ENCODE measurements at places on chromosomes 1 and 21.
A peak's percentile ranks its signal among the peaks of the same experiment; 100 is the strongest.

GRCh38 chr1:17276568-17276967 lies 27.7 kb downstream of the PADI3 start:
- no peak for DNase-seq

GRCh38 chr1:17001760-17002523 lies 9.8 kb downstream of the ATP13A2 start:
- DNase-seq, result no peak

- DNase-seq, result peak; percentile 6
These were observed 416.9 kb downstream of the PTPRU start for GRCh38 chr1:29653034-29653810.

DNA sequence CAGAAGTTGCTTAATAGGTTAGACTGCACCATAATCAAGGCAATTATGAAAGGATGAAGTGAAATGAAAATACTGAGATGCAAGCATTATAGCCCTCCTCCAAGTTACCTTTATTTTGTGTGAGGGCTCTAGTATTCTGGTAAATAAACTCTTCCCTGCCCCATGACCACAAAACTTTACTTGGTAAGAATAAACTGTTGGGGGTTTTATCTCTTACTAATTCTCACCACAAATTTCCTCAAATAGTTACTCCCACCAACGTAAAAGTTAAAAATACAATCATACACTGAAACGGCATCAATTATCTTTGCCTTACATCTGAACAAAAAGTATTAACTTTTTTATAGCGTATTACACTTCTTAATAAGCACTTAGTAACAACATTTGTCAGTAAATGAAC lies 29.5 kb downstream of the C21orf91 start:
- DNase-seq, result no peak

GRCh38 chr1:43388613-43389012 lies 987 bp downstream of the MED8 start:
- DNase-seq, result no peak

GRCh38 chr1:209747580-209748262 lies 8.1 kb upstream of the TRAF3IP3 start:
- peak; percentile 81 for DNase-seq

- DNase-seq, result no peak
These were observed 506.5 kb downstream of the SMYD3 start for GRCh38 chr1:246000638-246001015.

- no peak for DNase-seq
These were observed 20.5 kb downstream of the MX1 start for GRCh38 chr21:41446586-41446985.

GRCh38 chr1:168386949-168387586 lies 106.4 kb downstream of the TBX19 start:
- DNase-seq, result peak; percentile 60

GRCh38 chr1:78370779-78371482 lies 119.8 kb upstream of the PTGFR start:
- DNase-seq, result no peak

- peak; percentile 50 for DNase-seq
These were observed 1.6 kb downstream of the KCNE1 start for GRCh38 chr21:34510148-34511142.

- DNase-seq, result no peak
These were observed 35.0 kb upstream of the HUNK start for GRCh38 chr21:31837618-31838390.

DNA sequence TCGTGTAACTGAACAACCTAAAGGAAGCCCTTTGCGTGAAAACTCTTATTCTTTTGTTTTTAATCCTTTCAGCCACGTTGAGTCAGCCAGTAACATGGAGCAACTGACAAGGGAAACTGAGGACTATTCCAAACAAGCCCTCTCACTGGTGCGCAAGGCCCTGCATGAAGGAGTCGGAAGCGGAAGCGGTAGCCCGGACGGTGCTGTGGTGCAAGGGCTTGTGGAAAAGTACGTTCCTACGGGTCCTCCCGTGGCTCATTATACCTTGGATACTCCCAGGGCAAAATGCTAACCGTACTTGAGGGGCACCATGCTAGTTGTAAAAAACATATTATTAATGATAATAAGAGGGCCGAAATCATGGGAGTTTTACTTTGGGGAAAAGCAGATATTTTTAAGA lies 49.4 kb downstream of the LAMC2 start:
- DNase-seq, result no peak

- no peak for DNase-seq
These were observed 107.5 kb downstream of the SPAG17 start for GRCh38 chr1:118077331-118078045.

- DNase-seq, result no peak
These were observed 22.9 kb downstream of the TCP10L start for GRCh38 chr21:32562426-32562825.

- DNase-seq, result no peak
These were observed 92.7 kb downstream of the PLD5 start for GRCh38 chr1:242431786-242432185.

GRCh38 chr21:33266050-33266788 lies at the start of gene IL10RB:
TSS of gene IL10RB (plus strand) at chr21:33266367. CDS start at chr21:33266466, 99 bp downstream.
- peak; percentile 95 for DNase-seq

- DNase-seq, result peak; percentile 21
These were observed 7.4 kb upstream of the EFNA1 start for GRCh38 chr1:155120253-155120652.

DNA sequence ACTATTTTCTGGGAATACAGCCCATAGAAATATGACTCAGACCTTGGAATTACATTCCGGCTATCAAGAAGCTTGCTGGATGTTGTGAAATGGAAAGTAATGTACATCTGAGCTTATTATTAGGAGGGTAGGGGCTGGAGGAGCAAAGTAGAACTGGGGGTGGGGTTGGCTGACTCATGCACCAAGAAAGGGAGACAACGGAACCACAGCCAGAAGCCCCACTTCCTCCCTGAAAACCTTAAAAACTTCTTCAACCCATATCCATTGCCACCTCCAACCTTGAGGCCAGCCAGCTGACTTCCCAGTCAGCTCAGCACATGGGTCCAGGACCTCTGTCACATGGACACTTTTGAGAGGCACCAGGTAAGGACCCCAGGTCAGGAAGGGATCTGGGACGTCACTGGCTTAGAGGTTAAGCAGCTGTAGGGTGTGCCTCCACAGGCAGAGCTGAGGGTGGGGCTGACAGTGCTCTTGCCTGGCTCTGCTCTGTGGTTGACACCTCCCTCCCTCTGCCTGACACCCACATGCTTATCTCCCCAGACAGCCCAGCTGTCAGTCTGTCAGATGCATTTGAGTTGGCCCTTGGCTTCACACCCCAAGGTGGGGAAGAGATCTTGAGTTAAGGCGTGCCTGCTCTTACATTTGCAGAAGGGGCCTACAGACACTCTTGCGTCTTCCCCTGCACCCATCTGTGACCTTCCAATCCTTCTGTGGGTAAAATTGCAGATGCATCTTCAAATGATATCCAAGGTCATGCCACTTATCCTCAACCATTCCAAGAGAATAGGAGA lies 5.7 kb upstream of the ZNF683 start:
- no peak for DNase-seq

- DNase-seq, result no peak
These were observed 4.6 kb downstream of the RCC1 start for GRCh38 chr1:28510273-28510969.

- DNase-seq, result no peak
These were observed 32.8 kb downstream of the RNASEL start for GRCh38 chr1:182556279-182556678.

DNA sequence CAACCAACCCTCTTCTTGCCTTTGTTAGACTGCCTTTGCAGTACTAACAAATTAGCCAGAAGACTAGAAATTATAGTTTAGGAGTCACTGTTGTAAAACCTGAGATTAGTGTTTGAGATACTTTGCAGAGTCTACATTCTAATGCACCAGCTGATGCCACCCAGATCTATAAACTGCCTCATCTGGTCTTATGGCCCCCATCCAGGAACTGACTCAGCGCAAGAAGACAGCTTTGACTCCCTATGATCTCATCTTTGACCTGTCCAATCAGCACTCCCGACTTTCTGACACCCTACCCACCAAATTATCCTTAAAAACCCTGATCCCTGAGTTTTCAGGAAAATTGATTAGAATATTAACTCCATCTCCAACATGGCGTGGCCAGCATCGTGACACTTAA lies 334.6 kb downstream of the RGS7 start:
- no peak for DNase-seq

- no peak for DNase-seq
These were observed 71.0 kb upstream of the ANGPTL1 start for GRCh38 chr1:178941849-178942248.

- DNase-seq, result peak; percentile 78
These were observed 725 bp downstream of the SLC25A33 start for GRCh38 chr1:9539829-9540550.

GRCh38 chr1:53316766-53317581 lies 10.9 kb downstream of the LRP8 start:
- DNase-seq, result peak; percentile 56

DNA sequence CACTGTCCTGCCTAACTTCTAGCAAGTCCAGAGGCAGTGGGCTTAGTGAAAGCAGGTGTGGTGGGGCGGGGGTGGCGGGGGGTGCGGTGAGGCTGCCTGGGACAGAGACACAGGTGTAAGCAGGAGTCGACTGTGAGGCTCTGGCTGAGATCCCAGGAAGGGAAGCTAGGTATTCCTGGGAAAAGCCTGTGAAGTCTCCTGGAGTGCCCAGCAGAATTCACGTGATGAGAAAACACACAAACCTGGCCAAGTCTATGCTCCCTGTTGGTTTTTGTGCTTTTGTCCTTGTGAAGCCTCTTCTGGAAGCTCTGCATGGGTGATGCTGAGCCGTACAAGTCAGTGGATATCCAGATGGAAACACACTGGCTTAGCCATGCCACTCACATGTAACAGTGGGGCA lies 5.3 kb downstream of the GALNT2 start:
- no peak for DNase-seq

DNA sequence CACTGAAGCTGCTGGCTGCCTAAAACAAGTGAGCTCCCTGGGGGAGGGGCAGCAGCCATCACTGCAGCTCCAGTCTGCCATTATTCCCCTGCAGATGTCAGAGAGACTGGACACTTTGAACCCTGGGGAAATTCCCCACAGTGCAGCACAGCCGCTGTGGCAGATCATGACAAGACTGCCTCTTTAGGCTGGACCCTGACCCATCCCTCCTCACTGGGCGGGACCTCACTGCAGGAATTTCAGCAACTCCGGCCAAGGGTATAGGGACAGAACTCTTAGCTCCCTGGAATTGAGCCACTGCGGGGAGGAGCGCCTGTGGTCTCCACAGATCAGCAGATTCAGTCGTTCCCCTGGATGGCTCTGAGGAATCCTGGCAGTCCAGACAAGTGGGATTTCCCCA lies 964.6 kb downstream of the BRINP3 start:
- DNase-seq, result no peak

DNA sequence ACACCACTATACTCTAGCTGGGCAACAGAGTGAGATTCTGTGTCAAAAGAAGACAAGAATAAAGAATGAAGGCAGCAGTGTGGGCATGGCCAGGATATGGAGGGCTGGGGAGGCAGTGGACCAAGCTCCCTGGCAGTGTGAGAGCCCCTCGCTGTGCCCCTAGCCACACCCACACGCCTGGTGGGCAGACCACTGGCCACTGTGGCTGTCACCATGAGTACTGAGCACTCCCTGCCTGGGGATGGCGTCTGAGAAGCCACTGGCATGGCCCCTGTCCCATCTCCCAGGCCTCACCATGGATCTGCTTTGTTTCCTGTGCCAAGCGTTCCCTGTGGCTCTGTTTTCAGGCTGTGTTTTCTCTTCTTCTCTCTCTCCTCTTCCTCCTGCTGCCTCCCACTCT lies 51.7 kb downstream of the STUM start:
- no peak for DNase-seq

DNA sequence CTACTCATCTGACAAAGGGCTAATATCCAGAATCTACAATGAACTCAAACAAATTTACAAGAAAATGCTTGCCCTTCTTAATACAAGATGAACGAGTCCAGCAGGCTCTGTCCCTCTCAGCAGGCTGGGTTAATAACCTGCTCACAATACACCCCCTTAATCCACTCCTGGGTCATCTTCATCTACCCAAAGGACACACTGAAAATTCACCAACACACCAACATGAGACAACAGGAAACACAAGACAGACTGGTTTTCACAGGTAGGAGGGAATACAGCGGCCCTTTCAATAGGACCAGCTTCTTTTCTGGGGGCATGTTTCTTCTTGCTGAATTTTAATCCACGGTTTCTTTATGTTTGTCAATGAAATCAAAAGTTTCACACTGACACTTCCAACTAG lies 44.6 kb downstream of the SUSD4 start:
- DNase-seq, result no peak

GRCh38 chr21:34952701-34953100 lies 96.4 kb downstream of the RUNX1 start:
- no peak for DNase-seq

DNA sequence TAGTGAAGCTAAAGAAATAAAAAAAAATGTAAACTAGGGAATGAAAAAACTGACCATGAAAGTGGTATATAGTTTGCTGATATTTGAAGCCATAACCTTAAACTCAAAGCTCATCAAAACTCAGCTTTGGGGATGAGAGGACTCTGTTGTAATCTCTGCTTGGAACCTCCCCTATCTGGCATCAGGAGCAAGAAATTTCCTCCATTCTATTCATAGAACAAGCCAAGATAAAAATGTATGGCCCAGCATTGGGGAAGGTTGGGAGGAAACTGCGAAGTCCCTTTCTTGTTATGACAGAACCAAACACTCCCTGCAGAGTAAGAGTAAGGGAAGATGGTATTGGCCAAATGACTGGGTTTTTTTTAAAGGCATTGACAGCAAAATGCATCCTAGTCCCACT lies 35.6 kb downstream of the MCOLN2 start:
- DNase-seq, result no peak

GRCh38 chr1:232620356-232620969 lies 9.5 kb downstream of the SIPA1L2 start:
- DNase-seq, result peak; percentile 46

Data from D341Med (cell line).